ENCODE measurements at places on chromosomes 5 and 9. TPM values are rescaled to one million over a fixed set of nuclear protein-coding genes. Genes with fewer than 3 reads are reported as not detected.

DNA sequence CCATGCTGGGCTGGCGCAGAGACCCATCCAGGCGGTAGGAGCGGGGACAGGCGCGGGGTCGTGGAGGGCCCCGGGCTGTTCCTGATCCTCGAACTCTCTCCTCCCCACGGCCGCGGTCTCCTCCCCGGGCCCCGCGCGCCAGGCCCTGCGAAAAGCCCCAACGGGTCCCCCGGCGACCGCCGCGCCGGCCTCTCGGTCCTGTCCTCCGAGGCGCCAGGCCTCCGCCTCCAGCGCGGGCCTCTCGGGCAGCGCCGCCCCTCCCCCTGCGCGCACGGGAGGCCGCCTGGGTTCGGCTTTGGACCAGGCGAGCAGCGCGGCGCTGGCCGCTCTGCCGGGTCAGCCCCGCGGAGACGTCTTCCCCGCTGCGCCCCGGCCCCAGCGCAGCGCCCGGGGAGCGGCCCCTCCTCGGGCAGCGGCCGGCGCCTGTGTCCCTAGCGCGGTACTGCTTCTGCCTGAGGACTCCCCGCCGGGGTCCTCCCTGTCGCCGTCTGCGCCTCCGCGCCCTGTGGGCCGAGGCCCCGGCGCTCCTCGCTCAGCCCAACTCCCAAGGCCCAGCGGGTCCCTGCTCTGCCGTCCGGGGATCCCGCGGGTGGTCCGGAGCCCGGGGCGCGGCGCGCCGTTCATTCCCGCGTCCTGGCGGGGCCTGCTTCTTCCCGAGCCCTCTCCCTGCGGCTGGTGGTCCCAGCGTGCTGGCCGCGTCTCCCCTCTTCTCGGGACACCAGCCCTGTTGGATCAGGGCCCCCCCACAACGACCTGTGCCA lies 13.4 kb downstream of the COL23A1 start:
- no peak for DNase-seq

- DNase-seq = peak; percentile 87
Observed at GRCh38 chr9:27453860-27454553, 70.1 kb upstream of the IFNK start.

DNA sequence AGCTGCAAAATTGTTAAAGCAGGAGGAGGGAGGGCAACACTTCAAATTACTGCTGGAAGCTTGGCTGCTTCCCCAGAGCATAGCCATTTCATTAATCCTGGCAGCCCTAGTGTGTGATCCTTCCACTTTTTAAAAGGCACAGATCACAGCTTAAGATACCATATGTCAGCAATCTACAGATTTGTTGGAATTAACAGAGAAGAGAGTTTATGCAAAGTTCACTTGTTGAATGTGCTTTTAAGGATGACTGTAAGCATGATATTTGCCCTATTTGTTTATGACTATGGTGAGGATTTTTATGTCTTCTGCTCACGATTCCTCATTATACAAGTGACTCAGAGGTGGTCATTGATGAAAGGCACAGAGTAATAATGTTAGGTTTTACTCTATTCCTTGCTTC lies 156.0 kb upstream of the CDKN2B start:
- peak; percentile 49 for DNase-seq

The CRB2 gene
- total RNA-seq = not detected

- no peak for DNase-seq
Observed at GRCh38 chr5:179314606-179315355, 30.5 kb downstream of the ADAMTS2 start.

The PWWP2A gene
- total RNA-seq = 10.8 TPM

- peak; percentile 92 for DNase-seq
Observed at GRCh38 chr9:104856413-104856941, 71.5 kb downstream of the ABCA1 start.

The TMEM215 gene
- not detected for total RNA-seq

DNA sequence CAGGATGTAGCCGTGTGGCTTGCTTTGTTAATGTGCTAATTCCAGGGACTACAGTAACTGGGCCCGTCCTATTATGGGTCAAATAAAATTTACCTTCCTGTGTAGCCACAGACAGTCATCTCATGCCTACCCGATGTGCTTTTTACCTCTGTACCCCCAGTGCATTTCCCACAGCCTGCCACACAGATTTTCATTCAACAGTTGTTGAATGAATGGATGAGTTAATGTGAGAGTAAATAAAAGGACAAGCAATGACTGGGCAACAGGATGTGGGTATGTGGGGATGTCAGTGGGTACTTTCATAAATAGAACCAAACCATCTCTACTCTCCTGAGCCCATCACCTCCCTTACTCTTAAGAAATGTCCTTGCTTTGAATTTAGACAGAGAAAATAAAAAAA lies 441.2 kb upstream of the ZNF462 start:
- DNase-seq = peak; percentile 73

- no peak for DNase-seq
Observed at GRCh38 chr5:138841531-138841930, 33.6 kb downstream of the LRRTM2 start.

Measured in bronchial epithelial cell (primary cell).